ENCODE measurements at places on chromosomes 11 and 22.

DNA sequence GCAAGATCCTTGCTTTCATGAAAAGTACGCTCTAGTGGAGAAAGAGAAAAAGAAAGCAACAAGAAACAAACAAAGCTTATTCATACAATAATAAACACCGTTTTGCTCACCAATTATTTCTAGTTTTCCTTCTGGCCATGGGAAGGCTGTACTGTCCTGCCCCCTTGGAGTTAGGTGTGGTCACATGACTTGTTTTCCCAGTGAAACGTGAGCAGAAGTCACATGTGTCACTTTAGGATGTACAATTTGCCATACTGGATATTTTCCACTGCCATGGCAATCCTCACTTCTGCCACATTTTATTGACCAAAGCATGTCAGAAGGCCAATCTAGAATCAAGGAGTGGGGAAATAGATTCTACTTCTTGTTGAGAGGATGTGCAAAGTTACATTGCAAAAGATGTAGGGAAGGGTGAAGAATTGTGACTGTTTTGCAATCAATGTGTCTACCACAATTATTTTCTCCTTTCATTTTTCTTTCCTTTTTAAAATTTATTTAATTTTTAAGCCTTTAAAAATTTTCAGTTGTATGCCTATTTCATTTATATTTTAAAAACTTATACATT lies 24.3 kb upstream of the TRAF6 start:
- DNase-seq, result no peak

- no peak for DNase-seq
These were observed 30.2 kb downstream of the C22orf31 start for GRCh38 chr22:29031227-29032011.

DNA sequence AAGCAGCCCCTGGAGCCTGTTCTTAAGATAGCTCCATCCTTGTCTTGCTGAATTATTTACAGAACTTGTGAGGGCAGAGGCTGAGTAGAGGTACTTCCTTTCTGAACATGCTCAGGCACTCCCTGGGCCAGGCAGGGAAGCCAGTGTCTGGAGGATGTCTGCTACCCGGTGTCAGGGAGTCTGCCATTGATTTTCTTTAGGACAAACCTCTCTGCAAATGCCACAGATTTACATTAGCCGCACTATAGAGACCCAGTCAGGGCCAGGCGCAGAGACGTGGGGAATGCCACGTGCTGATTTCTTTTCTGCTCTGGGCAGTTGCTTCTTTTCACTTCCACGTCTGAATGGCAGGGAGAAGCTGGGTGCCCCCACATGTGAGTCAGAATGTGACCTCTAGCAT lies 585.5 kb downstream of the NTM start:
- DNase-seq, result no peak

DNA sequence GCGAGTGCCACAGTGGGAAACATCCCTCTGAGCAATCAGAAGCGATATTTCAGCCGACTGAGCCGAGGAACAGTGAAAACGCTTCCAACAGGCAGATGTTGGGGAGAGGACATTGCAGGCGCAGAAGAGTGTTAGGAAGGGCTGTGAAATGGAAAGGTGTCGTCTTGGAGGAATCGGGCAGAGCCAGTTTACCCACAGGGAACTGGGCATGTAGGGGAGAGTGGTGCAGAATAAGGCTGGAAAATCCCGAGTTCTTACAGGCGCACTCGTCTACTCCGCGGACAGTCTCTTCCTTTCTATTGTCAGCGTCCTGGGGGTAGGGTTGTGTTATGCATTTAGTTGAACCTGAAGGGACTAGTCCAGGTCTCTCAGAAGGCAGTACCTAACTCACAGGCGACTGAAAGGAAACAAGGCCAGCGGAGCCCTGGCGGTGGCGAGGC lies 1.1 kb upstream of the APLP2 start:
- no peak for DNase-seq

GRCh38 chr11:15912291-15912690 lies 444.1 kb downstream of the SOX6 start:
- no peak for DNase-seq
